ENCODE measurements at places on chromosomes 6 and 20. TPM values are rescaled to one million over a fixed set of nuclear protein-coding genes. Genes with fewer than 3 reads are reported as not detected.

Gene TNNC2
- 0.39 TPM for total RNA-seq

Gene HLA-DRA
- total RNA-seq: 5.2 TPM

Gene PDE10A
- total RNA-seq: 8.5 TPM

Gene ITPA
- 26.2 TPM for total RNA-seq

Gene MMS22L
- 8.2 TPM for total RNA-seq
